ENCODE measurements at places on chromosomes 1 and 21. TPM values are rescaled to one million over a fixed set of nuclear protein-coding genes. Genes with fewer than 3 reads are reported as not detected.

GRCh38 chr1:65044411-65044810, 78.1 kb upstream of the JAK1 start:
- H3K4me3 ChIP-seq, result no peak overlapping the region
- H3K27ac ChIP-seq, result no peak overlapping the region
- peaks cover 21% of the 10 kb centered on the region for H3K4me1 ChIP-seq
- no peak for DNase-seq

DNA sequence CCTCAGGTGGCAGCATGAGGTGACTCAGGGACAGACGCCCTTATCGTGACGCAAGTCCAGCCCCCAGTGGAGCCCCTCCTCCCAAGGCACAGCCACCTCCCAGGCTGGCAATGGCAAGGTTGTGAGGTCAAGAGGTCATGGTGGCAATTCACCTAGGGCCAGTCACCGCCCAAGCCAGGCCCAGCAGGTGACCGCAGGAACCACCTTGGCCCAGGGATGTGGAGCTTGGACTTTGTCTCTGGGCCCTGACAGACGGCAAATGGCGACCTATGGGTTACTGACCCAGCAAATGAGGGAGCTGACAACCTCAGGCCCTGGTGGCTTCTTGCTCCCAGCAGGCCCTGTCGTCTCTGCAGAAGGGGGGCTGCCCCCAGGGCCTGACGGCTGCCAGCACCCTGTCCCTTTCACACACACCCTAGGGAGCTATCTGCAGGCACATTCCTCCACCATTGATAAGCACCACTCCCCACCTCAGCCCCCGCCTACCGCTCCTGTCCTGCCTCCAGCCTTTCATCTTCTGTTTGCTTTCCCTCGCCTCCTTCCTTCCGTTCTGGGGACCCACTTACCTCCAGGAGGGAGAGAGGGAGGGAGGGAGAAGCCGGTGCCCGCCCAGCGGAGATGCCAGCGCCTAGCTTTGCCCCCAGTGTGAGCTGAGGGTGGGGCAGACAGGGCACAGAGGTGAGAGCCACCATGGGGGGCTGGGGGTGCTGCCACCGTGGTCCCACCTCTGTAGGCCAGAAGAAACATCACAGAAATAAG, 12.1 kb downstream of the EPHA2 start:
- no peak overlapping the region for H3K27ac ChIP-seq
- H3K36me3 ChIP-seq, result no peaks in the 10 kb centered on the region
- H3K27me3 ChIP-seq, result no peaks in the 10 kb centered on the region

GRCh38 chr1:2584686-2585317, 1.8 kb upstream of the PRXL2B start:
- H3K4me1 ChIP-seq, result peaks cover 77% of the 10 kb centered on the region
- H3K27me3 ChIP-seq, result no peaks in the 10 kb centered on the region
- DNase-seq, result no peak

DNA sequence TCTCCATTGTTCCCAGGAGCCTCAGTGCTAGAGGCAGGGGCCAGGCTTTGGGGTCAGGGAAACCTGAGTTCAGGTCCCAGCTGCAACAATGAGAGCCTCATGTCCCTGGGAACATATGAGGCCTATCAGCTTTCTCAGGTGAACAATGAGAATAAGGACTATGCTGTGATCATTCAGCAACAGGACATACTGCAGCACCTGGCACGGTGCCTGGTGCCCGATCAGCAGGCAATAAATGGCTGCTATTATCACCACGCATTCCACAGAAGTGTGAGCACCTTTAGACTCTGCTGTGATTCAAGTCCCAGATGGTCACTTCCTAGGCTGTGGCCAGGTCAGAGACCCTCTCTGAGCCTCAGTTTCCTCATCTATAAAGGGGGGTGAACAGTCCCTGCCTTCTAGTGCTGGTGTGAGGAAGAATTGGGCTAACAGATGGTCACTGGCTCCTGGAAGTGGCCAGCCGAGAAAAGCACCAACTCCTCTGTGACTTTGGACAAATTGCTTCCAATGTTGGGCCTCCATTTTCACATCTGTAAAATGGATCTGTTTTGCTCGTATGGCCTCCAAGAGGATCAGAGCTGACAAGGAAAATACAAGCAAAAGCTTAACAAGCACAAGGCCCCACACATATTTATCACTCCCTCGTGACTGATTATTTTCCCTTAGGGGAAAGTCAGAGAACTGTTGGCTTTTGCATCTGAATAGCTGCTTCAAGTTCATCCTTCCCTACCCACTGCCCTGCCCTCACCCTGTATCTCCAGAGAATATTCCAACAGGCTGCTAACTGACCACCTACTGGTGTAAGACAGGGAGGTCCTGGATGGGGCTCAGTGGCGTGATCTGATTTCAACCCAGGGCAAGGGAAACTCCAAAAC, 1.1 kb downstream of the SLC5A9 start:
- H3K36me3 ChIP-seq, result no peaks in the 10 kb centered on the region
- H3K4me1 ChIP-seq, result peaks cover 23% of the 10 kb centered on the region
- H3K27ac ChIP-seq, result no peak overlapping the region
- no peak for DNase-seq

Gene HSPA6
- total RNA-seq, result 0.78 TPM

Gene MSH4
- total RNA-seq, result 0.31 TPM

- no peak for DNase-seq
- H3K36me3 ChIP-seq, result peaks cover 83% of the 10 kb centered on the region
- H3K4me1 ChIP-seq, result no peaks in the 10 kb centered on the region
- no peak overlapping the region for H3K4me3 ChIP-seq
- H3K27me3 ChIP-seq, result no peaks in the 10 kb centered on the region
- no peak overlapping the region for H3K27ac ChIP-seq
These were observed 44.3 kb downstream of the TPR start for GRCh38 chr1:186330758-186331157.

Gene ZNF683
- 0.41 TPM for total RNA-seq

DNA sequence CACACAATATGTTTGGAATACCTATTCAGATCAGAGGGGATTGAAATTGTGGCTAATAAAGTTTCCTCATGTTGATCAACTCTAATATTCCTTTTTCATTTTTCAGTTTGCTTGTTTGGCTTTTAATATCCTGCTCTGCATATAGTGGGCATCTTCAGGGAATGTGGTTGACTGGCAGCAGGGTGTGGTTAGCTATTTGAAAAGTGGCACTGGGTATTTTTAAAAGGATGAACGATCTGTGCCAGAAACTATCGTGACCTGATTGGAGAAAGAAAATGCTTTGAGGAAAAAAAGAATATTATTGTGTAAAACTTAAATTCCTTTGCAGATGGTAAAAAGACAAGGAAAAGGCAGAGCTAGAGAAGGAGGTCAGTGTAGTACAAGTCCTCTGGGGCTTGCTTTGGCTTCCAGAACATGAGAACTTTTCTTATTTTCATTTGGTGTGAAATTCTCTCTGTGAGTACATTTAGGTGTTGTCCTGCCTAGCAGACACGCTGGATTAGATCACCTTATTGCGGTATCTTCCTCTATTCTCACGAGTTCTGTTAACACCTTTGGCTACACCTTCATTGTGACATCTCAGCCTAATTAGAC, 329.7 kb upstream of the SNX7 start:
- no peaks in the 10 kb centered on the region for H3K27me3 ChIP-seq
- no peaks in the 10 kb centered on the region for H3K36me3 ChIP-seq
- no peak overlapping the region for H3K27ac ChIP-seq
- H3K4me3 ChIP-seq, result no peak overlapping the region

Gene KCNE2
- not detected for total RNA-seq

DNA sequence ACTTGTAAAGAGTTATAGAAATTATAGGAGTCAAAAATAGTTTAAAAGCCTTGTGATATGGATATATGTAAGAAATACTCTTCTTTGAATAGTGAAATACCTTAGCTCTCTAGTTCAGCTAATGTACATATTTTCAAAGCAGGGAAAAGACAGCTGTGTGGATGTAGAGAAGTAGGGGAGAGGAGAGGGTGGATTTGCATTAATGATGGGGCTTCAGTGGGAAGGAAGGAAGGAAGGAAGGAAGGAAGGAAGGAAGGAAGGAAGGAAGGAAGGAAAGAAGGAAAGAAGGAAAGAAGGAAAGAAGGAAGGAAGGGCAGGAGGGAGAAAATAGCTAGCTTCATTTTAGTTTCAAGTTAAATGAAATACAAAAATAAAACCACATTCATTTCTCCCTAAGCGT, 62.4 kb upstream of the RGS1 start:
- H3K36me3 ChIP-seq, result no peaks in the 10 kb centered on the region
- no peaks in the 10 kb centered on the region for H3K27me3 ChIP-seq
- no peak overlapping the region for H3K27ac ChIP-seq
- H3K4me1 ChIP-seq, result peaks cover 18% of the 10 kb centered on the region
- no peak overlapping the region for H3K4me3 ChIP-seq

GRCh38 chr21:43827015-43827611, 37.7 kb downstream of the RRP1 start:
- no peaks in the 10 kb centered on the region for H3K4me1 ChIP-seq
- no peak overlapping the region for H3K4me3 ChIP-seq
- DNase-seq, result no peak
- H3K36me3 ChIP-seq, result no peaks in the 10 kb centered on the region
- H3K27ac ChIP-seq, result no peak overlapping the region

- H3K4me3 ChIP-seq, result peak overlapping the region; percentile 12
- no peaks in the 10 kb centered on the region for H3K36me3 ChIP-seq
- H3K4me1 ChIP-seq, result peaks cover 4% of the 10 kb centered on the region
- H3K27ac ChIP-seq, result no peak overlapping the region
- no peak for DNase-seq
- peaks cover 50% of the 10 kb centered on the region for H3K27me3 ChIP-seq
These were observed 1.3 kb downstream of the WLS start for GRCh38 chr1:68230901-68231626.

Gene PEX19
- total RNA-seq, result 33.4 TPM

Gene AMY1A
- total RNA-seq, result not detected

- H3K27ac ChIP-seq, result no peak overlapping the region
- no peaks in the 10 kb centered on the region for H3K4me1 ChIP-seq
- H3K36me3 ChIP-seq, result no peaks in the 10 kb centered on the region
- no peak overlapping the region for H3K4me3 ChIP-seq
These were observed 761 bp downstream of the TNNT2 start for GRCh38 chr1:201376464-201377374.

DNA sequence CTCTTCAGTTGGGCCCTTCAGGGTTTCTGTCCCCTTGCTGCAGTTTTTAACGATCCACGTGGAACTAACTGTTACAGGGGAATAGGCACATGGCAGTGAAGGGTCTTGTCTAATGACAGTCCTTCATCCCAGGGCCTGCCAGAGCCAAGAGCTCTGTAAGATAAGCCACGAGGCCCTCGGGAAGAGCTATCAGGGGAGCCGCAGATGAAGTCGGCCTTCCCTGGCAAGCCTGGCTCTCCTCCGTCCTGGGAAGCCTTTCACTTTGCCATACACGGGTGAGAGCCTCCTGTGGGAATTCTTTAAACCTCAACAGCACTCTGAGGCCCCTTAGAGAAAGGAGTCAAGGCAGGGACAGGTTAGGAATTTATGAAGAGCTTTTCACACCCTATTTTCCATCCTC, 29.0 kb downstream of the ACP6 start:
- no peaks in the 10 kb centered on the region for H3K27me3 ChIP-seq
- peaks cover 24% of the 10 kb centered on the region for H3K4me1 ChIP-seq

Gene PRKCZ
- total RNA-seq, result 19.0 TPM

DNA sequence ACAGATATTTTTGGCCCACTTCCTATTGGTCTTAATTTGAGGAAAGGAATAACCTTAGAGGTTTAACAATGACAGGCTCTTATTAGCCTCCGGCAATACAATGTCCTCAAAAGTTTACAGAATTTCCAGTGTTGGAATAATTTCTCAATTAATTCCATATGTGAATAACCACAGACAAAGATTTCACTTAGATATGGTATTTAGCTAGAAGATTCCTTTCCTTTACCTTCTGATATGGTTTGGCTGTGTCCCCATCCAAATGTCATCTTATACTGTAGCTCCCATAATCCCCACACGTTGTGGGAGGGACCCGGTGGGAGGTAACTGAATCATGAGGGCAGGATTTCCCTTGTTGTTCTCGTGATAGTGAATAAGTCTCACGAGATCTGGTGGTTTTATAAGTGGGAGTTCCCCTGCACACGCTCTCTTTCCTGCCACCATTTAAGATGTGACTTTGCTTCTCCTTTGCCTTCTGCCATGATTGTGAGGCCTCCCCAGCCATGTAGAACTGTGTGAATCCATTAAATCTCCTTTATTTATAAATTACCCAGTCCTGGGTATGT, 54.9 kb upstream of the RGS7 start:
- H3K27ac ChIP-seq, result no peak overlapping the region
- no peak for DNase-seq
- H3K36me3 ChIP-seq, result no peaks in the 10 kb centered on the region
- H3K4me1 ChIP-seq, result no peaks in the 10 kb centered on the region
- H3K4me3 ChIP-seq, result no peak overlapping the region

Gene RGS18
- total RNA-seq, result 0.95 TPM

DNA sequence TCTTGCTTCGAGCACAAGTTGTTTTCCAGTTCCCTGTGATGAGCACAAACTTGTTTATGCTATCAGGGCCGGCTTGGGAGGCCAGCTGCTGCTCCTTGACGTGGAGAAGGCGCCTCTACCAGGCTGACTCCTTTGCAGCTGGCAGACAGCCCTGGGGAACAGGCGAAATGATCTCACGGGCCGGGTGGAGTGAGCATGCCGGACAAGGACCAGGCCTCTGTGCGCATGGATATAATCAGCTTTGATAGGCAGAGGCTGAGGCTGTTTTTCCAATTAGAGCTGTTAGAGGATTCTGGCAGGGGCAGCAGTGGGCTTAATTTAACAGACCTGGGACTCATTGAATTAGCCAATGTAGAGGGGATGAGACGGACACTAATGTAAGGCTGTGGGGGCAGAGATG, 38.9 kb downstream of the FAM163A start:
- H3K4me3 ChIP-seq, result no peak overlapping the region
- no peaks in the 10 kb centered on the region for H3K4me1 ChIP-seq
- DNase-seq, result no peak
- H3K27ac ChIP-seq, result no peak overlapping the region
- no peaks in the 10 kb centered on the region for H3K27me3 ChIP-seq

Gene IPP
- 6.6 TPM for total RNA-seq

DNA sequence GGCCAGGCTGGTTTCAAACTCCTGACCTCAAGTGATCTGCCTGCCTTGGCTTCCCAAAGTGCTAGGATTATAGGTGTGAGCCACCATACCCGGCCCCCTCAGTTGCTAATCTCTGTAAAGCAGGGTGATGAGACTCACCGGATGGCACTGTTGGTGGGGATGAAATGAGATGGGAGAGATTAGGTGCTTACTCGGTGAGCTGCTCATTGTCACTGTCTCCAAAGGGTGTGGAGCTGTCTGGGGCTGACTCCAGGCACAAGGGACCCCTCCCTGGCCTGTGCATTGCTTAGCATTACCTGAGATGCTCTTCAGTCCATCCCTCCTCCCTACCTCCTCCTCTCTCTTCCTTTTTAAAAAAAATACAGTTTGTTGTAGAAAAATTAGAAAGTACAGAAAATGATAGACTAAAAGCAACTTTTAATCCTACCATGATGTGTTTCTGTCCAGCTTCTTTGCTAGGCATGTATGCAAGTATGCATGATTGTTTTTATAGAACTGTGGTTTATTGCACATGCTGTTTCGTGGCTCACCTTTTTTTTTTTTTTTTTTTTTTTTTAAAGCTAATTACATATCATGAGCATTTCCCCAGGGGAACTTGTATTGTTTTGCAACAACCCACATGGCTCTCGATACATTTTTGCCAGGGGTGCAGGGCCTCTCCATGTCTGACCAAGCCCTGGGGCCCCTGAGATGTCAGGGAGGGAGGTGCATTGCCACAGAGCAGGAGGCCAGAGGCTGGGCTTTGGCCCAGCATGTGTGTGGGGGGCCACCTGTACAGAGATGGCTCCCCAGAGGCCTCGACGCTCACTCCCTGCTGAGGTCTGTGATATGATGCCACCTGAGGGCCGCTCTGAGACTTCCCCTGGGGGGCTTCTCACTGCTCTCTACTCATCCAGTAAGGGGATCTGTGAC, 55.4 kb downstream of the ARHGEF10L start:
- no peak overlapping the region for H3K27ac ChIP-seq
- no peak for DNase-seq
- H3K27me3 ChIP-seq, result no peaks in the 10 kb centered on the region

- no peaks in the 10 kb centered on the region for H3K4me1 ChIP-seq
- H3K27ac ChIP-seq, result no peak overlapping the region
- H3K36me3 ChIP-seq, result peaks cover 31% of the 10 kb centered on the region
These were observed 20.5 kb downstream of the LSS start for GRCh38 chr21:46207920-46208591.

Data from CD4-positive, alpha-beta T cell (primary cell).